ENCODE measurements at places on chromosomes 6 and 20.

DNA sequence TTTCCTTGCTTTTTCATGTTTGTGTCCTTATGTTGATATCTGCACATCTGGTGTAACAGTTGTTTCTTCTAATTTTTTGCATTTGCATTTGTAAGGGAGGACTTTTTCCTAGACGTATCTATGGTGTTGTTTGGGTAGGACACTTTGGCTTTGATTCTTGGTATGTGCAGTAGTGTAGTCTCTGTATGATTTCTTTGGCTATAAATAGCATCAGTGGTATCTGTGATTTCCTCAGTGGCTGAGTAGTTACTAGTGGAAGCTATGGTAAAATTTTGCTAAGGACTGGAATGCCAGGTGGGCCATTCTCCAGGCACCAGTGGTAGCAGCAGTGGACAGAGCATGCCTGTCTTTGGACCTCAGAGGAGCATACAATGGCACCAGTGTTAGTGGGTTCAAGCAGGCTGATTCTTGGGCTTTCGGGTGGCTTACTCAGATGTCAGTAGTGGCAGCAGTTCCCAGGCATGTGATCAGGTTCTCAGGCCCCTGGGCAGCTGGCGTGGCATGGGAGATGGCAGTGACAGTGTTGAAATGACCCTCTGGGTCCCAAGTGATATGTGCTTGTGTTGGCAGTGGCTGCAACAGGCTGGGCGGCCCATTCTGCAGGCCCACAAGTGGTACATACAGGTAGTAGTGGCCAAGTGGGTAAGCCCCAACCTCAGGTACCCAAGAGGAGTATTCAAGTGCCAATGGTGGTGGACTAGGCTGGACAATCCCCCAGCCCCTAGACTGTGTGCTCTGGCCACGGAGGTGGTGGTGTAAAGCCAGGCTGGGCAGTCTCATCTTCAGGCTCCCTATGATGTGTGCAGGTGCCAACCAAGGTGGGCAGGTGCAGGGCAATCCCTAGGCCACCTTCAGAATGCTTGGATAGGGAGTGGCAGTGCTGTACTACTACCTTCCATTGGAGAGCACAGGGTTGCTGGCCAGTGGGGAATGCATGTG lies 54.5 kb downstream of the PLCG1 start:
- no peak for DNase-seq

GRCh38 chr6:43679057-43679456 lies 8.5 kb downstream of the MRPS18A start:
- DNase-seq: no peak

- no peak for DNase-seq
These were observed 55.6 kb downstream of the ZNF292 start for GRCh38 chr6:87210979-87211378.

GRCh38 chr6:139970591-139970991 lies 596.1 kb upstream of the CITED2 start:
- no peak for DNase-seq

- no peak for DNase-seq
These were observed 167.8 kb downstream of the LRFN2 start for GRCh38 chr6:40419377-40419776.

GRCh38 chr20:56843817-56844216 lies 214.7 kb downstream of the TFAP2C start:
- peak; percentile 35 for DNase-seq

GRCh38 chr6:110930781-110931180 lies 27.7 kb upstream of the GTF3C6 start:
- no peak for DNase-seq

Measured in HT-29 (cell line).